Brain pericyte (primary cell): ENCODE measurements at places on chromosomes 7 and 10.
A peak's percentile ranks its signal among the peaks of the same experiment; 100 is the strongest.

DNA sequence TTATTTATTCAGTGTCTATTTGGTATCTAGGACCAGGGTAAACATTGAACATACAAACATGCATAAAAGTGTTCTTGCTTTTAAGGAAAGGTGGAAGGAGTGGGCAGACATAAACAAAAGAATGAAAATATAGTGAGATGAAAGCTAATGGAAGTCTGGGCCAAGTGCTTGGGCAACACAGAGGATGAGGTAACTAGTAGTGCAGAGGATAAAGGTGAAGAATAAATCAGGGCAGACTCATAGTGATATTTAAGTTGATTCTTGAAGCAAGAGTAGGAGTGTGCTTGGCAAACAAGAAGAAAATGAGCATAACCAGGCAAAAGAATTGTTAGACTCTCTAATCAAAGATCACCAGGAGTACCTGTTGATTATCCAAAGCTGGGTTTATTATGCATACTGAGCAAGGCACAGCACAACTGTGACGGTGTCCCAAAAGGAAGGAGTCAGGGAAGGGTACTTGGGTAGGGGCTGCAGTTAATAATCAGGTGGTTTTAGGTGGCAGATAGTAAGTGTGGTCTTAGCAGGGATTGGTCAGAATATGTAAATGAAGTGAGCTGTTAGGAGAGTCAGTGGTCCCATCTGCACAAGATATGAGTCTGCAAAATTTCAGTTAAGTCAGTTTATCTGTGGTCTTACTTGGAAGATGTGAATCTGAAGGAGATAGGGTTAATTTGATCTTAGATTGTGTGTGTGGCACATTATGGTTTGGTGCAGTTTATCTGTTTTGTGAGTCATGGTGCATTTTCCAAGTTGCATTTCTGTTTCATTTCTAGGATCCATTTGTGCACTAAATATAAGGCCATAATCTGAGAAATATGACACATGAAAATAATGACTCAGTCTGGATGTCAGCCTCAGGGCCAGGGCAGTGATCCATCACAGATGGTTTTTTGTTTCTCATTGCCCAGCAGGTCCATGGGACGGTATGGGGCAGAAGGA lies 30.6 kb upstream of the TAX1BP1 start:
- DNase-seq, result peak; percentile 39

GRCh38 chr7:116674508-116675173 lies 2.6 kb downstream of the MET start:
- no peak for DNase-seq

DNA sequence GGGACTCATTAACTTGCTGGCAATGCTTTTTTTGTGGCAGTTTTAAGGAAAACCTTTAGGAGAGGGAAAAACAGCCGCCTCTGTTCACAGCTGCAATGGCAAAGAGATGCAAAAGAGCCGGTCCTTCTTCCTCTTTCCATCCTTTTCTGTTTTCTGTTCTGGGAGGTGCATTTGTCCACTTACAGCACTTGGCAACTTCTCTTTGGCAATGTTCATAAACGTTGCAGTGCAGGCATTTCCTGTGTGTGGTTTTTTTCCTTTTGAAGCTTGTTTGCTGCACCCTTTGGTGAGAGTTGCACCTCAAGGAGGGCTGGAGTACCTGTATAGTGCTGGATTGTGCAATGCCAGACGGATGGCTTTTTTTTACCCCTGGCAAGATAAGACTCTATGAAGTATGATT lies 53.9 kb upstream of the HABP2 start:
- no peak for DNase-seq

- DNase-seq, result no peak
Observed at GRCh38 chr7:28592861-28593260, 180.5 kb downstream of the CREB5 start.

DNA sequence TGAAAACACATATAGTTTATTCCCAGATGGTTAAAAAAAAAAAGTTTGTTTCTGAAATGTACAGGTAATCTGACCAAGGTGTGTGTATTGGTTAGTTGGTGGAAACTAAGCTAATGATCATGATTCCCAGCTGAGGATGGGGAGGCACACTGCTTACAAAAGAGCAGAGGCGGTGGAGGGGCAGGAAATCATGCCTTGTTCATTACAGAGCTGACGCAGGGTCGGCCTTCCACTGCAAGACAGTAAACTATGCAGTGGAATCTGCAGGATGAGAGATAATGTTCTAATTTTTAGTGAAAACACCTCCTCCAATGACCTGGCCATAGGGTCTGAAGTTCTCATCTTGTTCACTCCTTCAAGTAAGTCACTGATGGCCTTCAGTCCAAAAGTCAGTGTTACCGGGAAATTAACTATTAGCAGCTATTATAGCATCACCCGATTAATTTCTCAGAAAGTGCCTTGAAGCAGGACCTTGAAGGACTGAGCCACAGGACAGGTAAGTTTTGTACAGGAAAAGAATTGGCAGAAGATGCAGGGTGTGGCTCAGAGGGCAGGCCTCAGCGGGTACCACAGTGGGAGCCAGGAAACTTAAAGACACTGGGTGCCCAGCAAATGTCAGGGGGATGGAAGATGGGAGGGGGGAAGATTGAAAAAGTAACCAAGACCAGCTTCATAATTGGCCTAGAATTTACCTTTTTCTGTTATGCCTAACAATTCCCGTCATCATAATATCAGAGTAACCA lies 36.0 kb downstream of the MYOF start:
- no peak for DNase-seq

DNA sequence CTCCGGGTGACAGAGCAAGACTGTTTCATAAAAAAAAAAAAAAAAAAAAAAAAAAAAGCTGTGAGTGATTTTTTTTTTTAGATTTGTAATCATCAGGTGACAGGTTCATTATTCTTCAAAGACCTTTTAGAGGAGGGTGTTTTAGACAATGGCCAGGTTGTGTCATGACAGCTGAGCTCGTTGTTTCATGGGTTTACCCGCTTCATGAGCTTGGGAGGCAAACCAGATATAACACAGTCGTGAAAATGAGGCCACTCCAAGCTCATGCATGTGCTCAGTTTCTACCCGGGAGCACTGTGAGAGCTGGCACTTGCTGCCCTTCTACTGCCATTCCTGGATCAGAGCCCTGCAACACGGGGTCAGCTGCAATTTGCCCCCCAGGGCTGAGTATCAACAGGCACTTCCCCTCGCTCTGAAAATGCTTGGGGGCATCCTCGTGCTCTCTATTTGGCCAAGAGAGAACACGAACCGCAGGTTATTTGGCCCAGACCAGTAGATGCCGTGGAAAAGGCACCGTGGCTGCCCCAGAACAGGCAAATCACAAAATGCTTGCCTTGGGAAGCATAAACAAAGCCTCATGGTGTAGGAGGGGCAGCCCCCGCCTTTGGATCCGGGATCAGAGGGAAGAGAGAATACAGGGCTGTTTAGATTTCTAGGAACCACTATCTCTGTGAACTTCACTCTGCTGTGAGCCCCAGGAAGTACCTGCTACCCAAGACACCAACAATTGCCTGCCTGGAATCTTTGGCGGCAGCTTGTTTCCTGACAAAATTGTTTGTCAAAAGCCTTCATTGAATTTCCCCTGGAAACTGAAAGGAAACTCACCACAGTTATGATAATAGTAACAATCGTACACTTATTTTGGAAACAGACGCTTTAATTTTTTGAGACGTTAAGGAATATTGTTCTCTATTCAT lies 371.0 kb downstream of the FRMD4A start:
- DNase-seq, result no peak

DNA sequence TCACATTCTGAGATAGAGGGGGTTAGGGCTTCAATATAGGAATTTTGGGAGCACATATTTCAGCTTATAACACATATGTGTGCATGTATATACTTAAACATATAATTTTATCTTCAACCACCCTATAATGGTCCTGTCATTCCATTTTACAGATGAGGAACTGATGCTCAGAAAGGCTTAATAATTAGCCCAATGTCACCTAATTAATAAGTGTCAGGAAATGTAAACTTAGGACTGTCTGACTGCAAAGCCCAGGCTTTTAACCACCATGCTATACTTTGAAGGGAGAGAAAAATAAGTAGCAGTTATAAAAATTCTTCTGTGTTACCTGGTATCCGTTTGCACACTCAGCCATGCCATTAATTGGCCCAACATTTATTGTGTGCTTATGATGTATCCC lies 172.6 kb downstream of the SKIDA1 start:
- no peak for DNase-seq

DNA sequence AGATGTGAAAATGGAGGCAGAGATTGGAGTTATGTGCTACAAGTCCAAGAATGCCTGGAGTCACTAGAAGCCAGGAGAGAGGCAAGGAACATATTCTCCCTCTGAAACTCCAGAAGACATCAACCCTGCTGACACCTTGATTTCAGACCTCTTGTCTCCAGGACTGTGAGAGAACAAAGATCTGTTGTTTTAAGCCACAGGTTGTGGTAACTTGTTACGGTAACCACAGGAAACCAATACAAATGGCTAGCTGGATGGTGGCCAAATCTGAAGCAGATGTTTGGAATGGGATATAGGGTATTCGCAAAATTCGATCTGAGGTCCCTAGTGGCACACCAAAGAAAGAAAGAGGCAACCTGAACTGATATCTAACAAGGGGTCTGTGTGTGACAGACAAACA lies 129.0 kb downstream of the HERPUD2 start:
- DNase-seq, result no peak

- no peak for DNase-seq
Observed at GRCh38 chr7:37322831-37323230, 125.8 kb downstream of the ELMO1 start.

DNA sequence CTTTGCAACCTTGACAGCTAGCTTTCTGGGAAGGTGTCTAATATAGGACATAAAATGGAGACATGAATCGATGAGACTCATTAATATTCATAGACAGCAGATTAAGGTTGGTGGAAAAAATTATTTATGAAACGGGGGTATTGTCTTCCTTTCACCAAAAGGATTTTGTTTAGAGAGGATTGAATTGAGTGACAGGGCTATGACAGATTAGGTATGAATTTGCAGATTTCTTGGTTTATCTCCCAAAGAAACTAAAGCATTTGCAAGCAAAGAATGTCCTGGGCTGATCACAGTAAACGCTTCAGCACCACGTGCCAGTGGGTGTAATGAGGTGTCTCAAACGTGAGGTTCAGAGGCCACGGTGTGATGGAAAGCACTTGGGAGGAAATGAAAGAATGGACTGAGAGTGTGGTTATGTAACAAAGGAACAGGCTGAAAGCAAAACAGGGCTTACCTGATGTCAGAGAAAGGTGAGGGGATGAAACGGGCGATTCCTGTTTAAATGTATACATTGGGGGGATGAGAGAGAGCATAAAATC lies 329.2 kb upstream of the NPVF start:
- DNase-seq, result no peak

- no peak for DNase-seq
Observed at GRCh38 chr10:92291616-92291865, 574 bp downstream of the MARCHF5 start.

DNA sequence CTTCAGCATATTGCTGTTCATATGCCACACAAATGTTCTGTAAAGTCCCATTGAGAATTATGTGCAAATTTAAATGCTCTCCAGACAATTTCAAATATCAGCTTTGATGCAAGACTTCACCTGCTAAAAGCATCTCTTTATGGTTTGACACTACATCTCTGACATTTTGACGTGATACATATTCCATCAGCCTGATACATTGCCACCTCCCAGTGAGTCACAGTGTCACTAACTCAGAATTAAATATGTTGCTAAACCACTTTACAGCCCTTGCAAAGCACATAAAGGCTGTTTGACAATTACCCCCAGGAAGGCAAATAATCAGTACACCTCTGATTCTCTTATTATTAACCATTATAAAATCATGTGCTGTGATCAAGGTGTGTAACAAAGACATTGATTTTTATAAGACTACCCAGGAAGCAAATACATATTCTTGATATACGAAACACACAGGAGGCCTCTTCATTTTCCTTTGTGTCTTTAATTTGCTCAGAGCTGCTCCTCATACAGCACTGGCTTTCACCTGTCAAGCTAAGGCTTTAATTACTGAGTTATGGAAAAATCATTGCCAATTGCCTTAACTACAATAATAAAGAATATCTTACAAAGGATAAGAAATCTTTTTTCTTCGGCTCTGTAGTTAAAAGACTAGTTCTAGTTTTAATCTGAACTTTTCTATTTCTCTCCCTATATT lies 547.5 kb upstream of the C7orf33 start:
- DNase-seq, result no peak

DNA sequence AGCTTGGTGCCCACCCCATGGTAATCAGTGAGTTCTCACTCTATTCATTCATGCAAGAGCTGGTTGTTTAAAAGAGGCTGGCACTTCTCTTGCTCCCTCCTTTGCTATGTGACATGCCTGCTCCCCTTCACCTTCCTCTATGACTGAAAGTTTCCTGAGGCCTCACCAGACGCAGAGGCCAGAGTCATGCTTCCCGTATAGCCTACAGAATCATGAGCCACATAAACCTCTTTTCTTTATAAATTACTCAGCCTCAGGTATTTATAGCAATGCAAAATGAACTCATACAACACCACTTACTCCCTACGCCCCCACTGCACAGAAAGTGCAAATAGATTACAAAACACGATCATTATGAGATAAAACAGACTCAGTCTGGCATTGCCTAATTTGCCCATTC lies 39.0 kb downstream of the SEC61G start:
- no peak for DNase-seq

DNA sequence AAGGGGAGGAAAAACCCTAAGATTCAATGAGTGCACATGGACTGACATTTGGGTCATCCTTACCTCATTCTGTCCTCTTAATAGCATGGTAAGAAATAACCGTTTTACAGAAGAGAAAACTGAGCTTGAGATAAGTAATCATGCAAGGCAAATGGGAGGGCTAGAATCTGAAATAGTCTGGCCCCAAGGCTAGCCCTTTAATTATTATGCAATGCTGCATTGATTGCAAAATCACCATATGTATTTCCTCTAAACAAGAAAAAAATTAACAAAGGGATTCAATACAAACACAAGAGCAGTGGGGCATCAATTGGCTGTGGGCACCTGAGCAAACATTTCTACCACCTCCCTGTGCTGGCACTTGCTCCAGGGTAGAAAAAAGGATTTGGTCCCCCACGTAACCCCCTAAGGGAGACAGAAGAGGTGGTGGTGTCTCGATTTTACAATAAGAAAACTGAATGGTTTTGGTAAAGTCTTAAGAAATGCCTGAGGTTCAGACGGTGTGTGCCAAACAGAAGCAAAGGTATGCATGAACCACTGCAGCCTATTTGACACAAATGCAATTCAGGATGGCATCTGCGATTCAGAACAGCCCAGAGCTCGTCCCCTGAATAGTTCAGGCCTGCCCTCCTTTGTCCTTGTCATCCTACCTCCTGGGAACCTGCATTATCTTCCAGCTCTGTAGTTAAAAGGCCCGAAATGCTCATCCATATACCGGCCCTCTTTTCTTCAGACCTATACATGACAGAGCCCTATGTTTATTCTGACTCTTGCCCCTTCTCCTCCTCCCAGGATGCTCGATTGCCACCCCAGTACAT lies 23.6 kb downstream of the PIP4K2A start:
- no peak for DNase-seq

- no peak for DNase-seq
Observed at GRCh38 chr10:125460326-125460725, 222.6 kb downstream of the TEX36 start.

- DNase-seq, result no peak
Observed at GRCh38 chr10:31618541-31619291, 299.7 kb downstream of the ZEB1 start.

- DNase-seq, result no peak
Observed at GRCh38 chr7:44762726-44763522, 14.3 kb downstream of the ZMIZ2 start.
